ENCODE measurements at places on chromosomes 3 and 15.

- DNase-seq, result no peak
Observed at GRCh38 chr15:88649286-88649733, 10.5 kb downstream of the ISG20 start.

DNA sequence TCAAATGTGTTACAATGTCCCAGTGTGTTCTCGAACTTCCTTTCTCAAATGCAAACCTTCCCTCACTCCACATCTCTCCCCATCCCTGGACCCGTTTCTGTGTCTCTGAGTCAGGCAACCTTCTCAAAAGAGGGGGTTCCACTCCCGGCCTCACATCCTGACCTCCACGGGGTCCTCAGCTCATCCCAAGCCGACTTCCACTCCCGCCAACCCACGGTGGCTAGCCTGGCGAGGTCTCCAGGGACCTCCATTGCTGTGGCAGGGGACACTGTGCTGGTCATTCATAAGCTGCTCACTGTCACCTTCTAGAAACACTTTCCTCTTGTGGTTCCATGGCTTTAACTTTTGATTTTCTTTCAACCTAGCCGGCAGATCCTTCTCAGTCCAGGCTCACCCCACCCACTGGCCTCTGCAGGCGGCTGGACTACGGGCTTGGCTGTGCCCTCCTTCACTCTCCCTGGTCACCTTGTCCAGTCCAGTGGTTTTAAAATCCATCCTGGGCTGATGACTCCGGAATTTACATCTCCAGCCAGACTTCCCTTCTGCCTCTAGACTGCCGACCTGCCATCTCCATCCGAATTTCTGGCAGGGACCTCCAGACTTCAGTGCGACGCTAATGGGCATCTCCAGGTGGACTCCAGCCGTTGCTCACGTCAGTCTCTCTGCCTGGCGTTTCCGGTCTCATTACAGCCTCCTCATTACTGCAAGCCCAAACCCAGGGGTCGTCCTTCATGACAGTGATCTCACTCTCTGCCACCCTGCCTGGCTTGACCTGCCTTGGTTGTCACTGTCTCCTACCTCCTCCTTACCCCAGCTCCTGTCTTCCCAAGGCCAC lies 20.0 kb downstream of the ABTB1 start:
- DNase-seq, result no peak

GRCh38 chr3:14602006-14602803 lies 49.4 kb upstream of the CCDC174 start:
- peak; percentile 49 for DNase-seq

- no peak for DNase-seq
Observed at GRCh38 chr3:46908986-46909534, 31.5 kb downstream of the PTH1R start.

GRCh38 chr15:69318033-69318432 lies 19.3 kb downstream of the PAQR5 start:
- no peak for DNase-seq

GRCh38 chr15:82043796-82044372 lies 1.9 kb downstream of the MEX3B start:
- peak; percentile 76 for DNase-seq

- DNase-seq, result no peak
Observed at GRCh38 chr3:174810254-174810653, 48.9 kb upstream of the NAALADL2 start.

- DNase-seq, result no peak
Observed at GRCh38 chr3:160370987-160371857, 27.8 kb downstream of the IFT80 start.

GRCh38 chr15:75597667-75598341 lies 18.7 kb upstream of the PTPN9 start:
- no peak for DNase-seq

DNA sequence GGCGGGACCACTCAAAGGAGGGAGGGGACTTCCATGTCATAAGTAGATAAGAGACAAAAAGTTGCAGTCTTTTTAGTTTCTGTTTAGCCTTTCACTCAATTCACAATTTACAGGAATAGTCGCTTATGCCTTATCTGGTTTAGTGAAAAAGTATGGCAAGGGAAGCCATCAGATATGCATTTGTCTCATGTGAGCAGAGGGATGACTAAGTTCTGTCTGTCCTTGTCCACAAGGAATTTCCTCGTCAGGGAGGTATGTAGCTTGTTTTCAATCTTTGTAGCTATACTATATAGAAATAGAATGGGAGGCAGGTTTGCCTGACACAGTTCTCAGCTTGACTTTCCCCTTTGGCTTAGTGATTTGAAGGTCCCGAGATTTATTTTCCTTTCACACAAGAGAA lies 882.8 kb downstream of the NAALADL2 start:
- no peak for DNase-seq

DNA sequence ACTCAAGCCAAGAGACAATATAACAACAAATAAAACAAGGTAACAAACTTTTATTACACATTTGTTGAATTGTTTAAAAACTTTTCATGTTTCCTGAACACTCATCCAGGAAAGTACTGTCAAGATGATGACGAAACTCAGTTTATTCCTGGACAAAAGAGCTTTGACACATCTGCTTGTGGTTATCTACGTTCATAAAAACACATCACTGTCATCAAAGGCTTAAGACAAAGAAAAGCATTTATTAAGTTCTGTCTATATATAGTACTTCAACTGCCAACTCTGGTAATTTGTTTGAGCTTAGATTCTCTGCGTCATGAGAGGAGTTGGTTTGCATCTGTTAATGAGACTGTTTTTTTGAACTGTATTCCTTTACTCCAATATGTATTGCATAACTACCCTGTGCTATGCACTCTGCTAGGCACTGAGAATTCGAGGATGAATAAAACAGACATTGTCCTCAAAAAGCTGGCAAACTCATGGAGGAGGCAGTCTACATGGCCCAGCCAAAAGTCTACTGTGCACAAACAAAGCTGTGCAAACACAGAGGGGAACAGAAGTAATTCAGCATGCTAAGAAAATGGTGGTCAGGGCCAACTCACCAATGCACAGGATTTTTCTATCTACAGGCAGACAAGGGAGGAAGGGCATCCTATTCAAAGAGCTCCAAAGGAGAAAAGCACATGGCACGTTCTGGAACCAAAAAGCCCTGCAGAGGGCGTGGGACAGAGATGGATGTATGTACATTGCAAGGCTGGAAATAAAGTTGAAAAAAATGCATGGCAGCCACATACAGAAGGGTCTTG lies 21.5 kb downstream of the PLD1 start:
- no peak for DNase-seq

DNA sequence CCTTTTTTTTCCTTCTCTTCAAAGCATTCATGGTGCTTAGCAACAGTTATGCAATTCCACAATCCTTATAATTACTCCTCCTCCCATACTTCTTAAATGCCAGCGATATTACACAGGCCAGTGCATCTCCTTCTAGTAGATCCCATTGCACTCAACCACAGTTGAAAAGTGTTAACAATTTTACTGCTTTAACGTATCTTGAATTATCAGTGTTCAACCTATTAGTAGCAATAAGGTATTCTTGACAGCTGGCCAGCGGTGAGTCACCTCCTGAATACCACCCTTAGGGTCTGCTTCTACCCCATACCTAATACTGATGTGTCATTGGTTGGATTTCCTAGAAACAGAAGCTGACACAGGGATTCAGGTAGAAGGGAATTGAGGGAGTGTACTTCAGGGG lies 24.0 kb upstream of the TEX9 start:
- no peak for DNase-seq

DNA sequence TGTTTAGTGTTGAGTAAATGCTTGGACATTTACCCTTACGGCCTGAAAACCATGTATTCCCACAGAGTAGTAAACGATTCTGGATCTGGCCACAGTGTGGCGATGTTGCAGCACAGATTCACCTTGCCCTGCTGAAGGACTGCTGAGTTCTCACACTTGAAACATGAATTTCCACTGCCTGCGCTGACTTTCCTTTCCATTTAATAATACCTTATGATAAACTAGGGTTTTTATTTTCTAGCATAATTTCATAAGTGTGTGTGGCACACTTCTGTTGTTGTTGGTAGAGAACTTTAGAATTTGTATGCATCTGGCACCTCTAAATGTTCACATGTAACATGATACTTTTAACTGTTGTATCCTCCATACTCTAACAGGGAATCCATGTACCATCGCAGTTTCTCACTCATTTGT lies 53.9 kb downstream of the C3orf38 start:
- DNase-seq, result peak; percentile 70

DNA sequence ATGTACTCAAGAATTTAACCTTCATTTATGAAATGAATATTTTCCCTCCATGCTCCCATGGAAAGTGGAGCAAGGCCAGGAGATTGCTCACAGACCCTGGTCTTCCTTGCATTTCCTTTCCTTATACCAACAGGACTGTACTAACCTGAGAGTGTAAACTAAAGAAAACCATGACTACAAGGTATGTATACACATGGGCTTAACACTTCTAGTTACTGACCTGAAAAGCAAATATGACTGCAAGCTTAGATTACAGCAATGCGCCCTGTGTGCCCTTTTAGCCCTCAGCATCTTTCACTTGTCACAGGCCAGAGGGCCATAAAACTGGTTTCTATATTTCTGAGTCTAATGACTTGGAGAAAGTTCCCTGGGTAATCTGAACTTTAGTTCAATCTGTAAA lies 52.1 kb downstream of the NEK10 start:
- DNase-seq, result no peak

- DNase-seq, result no peak
Observed at GRCh38 chr3:147688868-147689267, 279.7 kb downstream of the ZIC1 start.

- DNase-seq, result no peak
Observed at GRCh38 chr3:154971341-154971740, 108.8 kb upstream of the MME start.

GRCh38 chr3:156843071-156843808 lies 17.1 kb downstream of the LEKR1 start:
- no peak for DNase-seq

- no peak for DNase-seq
Observed at GRCh38 chr3:31255007-31255581, 277.6 kb upstream of the STT3B start.

GRCh38 chr3:2212206-2212605 lies 113.5 kb downstream of the CNTN4 start:
- DNase-seq, result no peak

DNA sequence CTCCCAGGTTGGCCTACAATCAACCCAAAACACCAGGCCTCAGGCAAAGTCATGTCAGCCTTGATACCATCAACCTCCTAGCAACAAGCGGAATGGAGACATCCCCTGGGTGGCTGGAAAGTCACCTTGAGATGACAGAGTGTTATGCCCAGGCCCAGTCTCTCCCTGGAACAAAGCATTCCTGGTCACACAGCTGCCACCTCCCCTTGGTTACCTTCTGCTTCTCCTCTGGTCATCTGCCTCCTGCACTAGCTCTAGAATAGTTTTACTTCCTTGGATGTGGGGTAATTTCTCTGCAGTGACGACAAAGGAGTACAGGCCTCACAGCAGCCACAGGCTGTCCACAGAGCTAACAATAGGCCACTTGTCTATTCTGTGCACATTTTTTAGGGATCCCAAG lies 114.9 kb downstream of the RFTN1 start:
- no peak for DNase-seq

- DNase-seq, result no peak
Observed at GRCh38 chr3:45874677-45875346, 11.5 kb upstream of the CCR9 start.

DNA sequence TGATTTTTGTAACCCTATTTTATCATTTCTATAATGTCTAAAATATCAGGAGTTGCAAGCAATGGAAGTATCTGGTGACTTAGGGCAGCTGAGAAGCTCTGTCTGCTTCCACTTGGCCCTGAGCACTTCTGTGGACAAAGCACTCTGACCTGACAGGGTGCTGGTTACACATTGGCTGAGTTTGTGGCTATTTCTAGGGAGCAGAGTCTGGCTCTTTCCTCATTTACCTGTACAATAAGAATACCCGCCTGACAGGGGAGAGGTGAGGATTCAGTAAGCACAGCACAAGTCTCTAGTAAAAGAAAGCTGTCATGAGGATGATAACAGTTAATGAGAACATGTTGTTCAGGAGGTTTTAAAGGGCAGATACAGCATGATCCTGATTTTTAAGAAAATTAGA lies 33.3 kb upstream of the SPESP1 start:
- no peak for DNase-seq

GRCh38 chr3:56005196-56005805 lies 463.0 kb downstream of the ERC2 start:
- no peak for DNase-seq

- no peak for DNase-seq
Observed at GRCh38 chr3:136856665-136857064, 5.3 kb upstream of the NCK1 start.

DNA sequence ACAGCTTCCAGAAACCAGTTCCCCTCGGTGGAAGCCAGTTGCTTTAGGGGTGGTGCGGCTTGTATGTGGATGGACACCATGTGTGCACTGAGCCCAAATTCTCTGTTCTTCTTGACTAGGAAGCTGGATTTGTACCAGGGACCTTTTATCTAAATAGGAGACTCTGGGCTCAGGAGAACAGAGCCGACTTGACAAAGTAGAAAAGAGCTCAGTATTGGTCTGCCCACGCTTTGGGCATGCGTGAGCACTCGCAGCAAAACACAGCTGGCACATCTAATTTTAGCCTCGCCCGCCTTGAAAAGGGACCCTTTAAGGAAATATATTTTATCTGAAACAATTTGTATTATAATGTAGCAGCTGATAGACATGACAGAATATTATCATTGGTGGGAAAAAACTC lies 1.1 kb upstream of the RBMS3 start:
- no peak for DNase-seq

DNA sequence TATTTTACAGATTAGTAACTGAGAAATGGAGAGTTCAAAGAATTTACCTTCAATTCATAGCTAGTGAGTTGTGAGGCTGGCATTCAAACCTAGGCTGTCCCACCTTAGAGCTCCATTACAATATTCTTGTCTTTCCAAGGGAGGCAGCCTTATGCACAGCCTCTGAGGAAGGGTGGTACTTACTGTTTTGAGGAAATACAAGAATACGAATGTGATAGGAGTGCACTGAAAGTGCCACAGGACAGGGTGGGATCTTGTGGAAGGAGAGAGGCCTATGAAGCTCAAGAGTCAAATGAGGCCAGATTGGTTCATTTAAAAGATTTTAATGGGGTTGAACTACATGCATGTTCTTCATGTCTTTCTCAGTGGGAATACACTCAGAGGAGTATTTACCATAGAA lies 86.3 kb downstream of the ARIH1 start:
- no peak for DNase-seq

GRCh38 chr15:25882466-25882865 lies 19.3 kb upstream of the ATP10A start:
- no peak for DNase-seq

DNA sequence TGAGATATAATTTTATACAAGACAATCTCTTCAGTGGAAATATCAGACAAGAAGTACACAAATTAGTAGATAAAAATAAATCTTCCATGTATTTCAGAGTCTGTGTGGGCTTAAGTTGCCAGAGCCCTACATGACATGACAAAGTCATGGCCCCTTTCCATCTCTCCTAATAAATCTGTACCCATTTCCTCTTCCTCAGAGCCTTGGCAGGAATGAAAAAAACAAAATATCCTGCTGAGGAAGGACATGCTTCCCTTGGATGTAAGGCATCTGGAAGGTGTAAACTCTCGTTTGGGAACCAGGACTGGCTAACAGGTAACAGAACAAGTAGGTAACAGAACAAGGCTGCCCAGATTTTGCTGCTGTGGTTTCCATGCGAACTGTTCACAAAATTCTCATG lies 148.1 kb downstream of the SNRK start:
- no peak for DNase-seq

All from NCI-H1417 (cell line).